ENCODE measurements at places on chromosomes 1 and 21. TPM values are rescaled to one million over a fixed set of nuclear protein-coding genes. Genes with fewer than 3 reads are reported as not detected.
A peak's percentile ranks its signal among the peaks of the same experiment; 100 is the strongest.

DNA sequence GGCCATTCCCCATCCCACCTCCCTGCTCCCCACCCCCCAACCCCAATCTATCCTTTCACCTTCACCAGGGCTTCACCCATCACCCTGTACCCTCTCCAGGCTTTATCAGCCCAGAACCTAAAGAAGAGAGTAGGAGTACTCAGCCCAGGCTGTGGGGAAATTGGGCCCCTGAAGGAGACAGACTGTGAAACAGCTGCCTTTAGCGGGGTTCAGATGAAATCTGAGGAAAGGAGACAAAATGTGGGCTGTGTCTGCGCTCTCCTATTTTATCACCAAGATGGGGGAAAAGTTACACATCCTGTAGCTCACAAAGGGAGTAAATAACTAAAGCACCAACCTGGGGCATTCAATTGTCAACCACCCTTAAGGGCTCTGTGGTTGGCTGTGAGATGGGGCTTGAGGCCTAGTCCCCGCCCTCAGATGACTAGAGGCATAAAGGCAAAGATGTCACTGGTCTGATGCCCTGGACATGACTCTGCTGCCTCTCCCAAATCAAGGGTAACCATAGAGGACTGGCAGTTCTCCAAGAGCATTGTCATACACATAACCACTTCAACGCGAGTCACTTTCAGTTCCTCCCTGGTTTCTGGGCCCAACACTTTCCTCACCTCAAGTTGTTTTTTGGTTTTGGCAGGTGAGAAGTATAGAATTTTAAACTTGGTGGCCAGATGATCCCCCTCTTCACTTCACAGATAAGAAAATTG lies 30.0 kb downstream of the SLC27A3 start:
- H3K36me3 ChIP-seq, result peaks cover 32% of the 10 kb centered on the region
- H3K27me3 ChIP-seq, result no peaks in the 10 kb centered on the region
- no peak overlapping the region for H3K4me3 ChIP-seq
- H3K27ac ChIP-seq, result peak overlapping the region; percentile 48
- DNase-seq, result no peak
- H3K4me1 ChIP-seq, result peaks cover 24% of the 10 kb centered on the region

USP24 gene
- 27.7 TPM for total RNA-seq

GRCh38 chr1:160978510-160978927 lies 23.9 kb upstream of the ITLN2 start:
- peaks cover 5% of the 10 kb centered on the region for H3K4me1 ChIP-seq
- no peak overlapping the region for H3K4me3 ChIP-seq
- H3K27me3 ChIP-seq, result peaks cover 30% of the 10 kb centered on the region
- no peak for DNase-seq

- no peak for DNase-seq
- H3K27ac ChIP-seq, result no peak overlapping the region
- no peak overlapping the region for H3K4me3 ChIP-seq
- H3K36me3 ChIP-seq, result no peaks in the 10 kb centered on the region
- H3K4me1 ChIP-seq, result no peaks in the 10 kb centered on the region
These were observed 319.2 kb upstream of the SPAG17 start for GRCh38 chr1:118504221-118504644.

SLAMF6 gene
- 1.0 TPM for total RNA-seq

- peaks cover 93% of the 10 kb centered on the region for H3K36me3 ChIP-seq
- H3K27me3 ChIP-seq, result no peaks in the 10 kb centered on the region
- H3K4me1 ChIP-seq, result no peaks in the 10 kb centered on the region
- no peak for DNase-seq
- H3K4me3 ChIP-seq, result no peak overlapping the region
These were observed 47.0 kb upstream of the RAP1GAP start for GRCh38 chr1:21716169-21716568.

FAM78B gene
- 0.72 TPM for total RNA-seq

RGS16 gene
- 3.6 TPM for total RNA-seq

ETV3L gene
- not detected for total RNA-seq

DNA sequence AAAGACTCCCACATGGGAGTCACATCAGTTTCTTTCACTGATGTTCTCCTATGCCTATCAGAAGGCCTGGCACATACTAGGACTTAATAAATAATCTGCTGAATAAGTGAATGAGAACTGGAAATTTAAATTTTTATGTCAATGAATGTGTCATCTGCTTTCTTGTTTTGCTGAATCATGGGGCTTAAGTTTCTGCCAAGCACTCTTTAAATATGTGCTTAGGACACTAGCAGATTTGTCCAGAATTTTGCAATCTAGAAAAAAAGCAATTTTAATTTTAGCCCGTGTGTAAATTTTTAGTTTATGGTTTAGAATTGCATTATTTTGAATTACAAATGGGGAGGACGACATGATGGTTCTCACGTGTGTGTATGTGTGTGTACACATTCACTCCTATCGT lies 803.1 kb downstream of the USP25 start:
- H3K27me3 ChIP-seq, result no peaks in the 10 kb centered on the region
- no peak overlapping the region for H3K4me3 ChIP-seq
- no peaks in the 10 kb centered on the region for H3K36me3 ChIP-seq
- peaks cover 33% of the 10 kb centered on the region for H3K4me1 ChIP-seq
- DNase-seq, result no peak

- H3K27me3 ChIP-seq, result no peaks in the 10 kb centered on the region
- no peak overlapping the region for H3K4me3 ChIP-seq
- DNase-seq, result no peak
- no peaks in the 10 kb centered on the region for H3K4me1 ChIP-seq
- no peaks in the 10 kb centered on the region for H3K36me3 ChIP-seq
These were observed 599.7 kb downstream of the KIF26B start for GRCh38 chr1:245754463-245754961.

- no peak overlapping the region for H3K4me3 ChIP-seq
- no peak for DNase-seq
- peaks cover 88% of the 10 kb centered on the region for H3K36me3 ChIP-seq
- no peak overlapping the region for H3K27ac ChIP-seq
These were observed 24.3 kb downstream of the PER3 start for GRCh38 chr1:7808253-7808844.

DNA sequence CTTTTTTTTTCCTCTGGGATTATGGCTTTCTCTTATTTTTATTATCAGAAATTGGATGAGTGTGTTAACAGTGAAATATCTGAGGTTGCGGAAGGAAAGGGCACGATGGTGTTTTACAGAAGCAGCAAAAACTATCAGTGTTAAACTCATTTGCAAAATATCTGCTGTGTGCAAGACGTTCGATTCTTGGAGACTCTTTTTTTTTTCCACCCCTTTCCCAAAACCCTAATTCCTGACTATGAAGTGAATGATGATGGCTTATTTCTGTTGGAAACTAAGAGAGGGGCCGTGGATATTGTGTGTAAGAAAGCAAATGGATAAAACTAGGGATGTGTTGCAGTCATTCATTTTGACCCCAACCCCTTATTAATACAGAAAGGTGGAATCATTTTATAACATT lies 677 bp downstream of the NCAM2 start:
- peaks cover 19% of the 10 kb centered on the region for H3K4me1 ChIP-seq
- no peak for DNase-seq
- H3K27me3 ChIP-seq, result peaks cover 8% of the 10 kb centered on the region
- H3K4me3 ChIP-seq, result peak overlapping the region; percentile 61
- H3K27ac ChIP-seq, result no peak overlapping the region

DNA sequence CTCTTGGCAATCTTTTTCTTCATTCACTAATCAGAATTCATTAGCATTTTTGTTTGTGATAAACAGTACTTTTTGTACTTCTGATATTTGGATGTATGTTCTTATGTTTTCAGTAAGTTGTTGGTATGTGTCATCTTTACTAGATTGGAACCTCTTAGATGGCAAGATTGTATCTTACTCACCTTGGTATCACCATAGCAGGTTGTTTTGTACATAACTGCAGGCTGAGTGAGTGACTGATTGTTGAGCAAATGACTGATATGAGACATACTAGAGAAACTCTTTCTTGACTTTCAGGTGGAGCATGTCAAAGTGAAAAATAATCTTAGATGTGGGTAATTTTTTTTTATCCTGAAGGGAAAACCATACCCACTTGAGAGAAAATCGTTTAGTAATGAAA lies 173.7 kb downstream of the CLEC20A start:
- H3K27me3 ChIP-seq, result no peaks in the 10 kb centered on the region
- H3K27ac ChIP-seq, result peak overlapping the region; percentile 2
- H3K4me3 ChIP-seq, result no peak overlapping the region
- no peak for DNase-seq
- H3K4me1 ChIP-seq, result peaks cover 12% of the 10 kb centered on the region

FMOD gene
- 19.1 TPM for total RNA-seq

GRCh38 chr21:34360488-34361241 lies 3.1 kb upstream of the KCNE2 start:
- peaks cover 12% of the 10 kb centered on the region for H3K27me3 ChIP-seq
- H3K4me1 ChIP-seq, result peaks cover 5% of the 10 kb centered on the region
- no peak overlapping the region for H3K4me3 ChIP-seq
- no peak for DNase-seq
- no peak overlapping the region for H3K27ac ChIP-seq

CACNA1S gene
- not detected for total RNA-seq

CLCA4 gene
- total RNA-seq, result 1.9 TPM

BLZF1 gene
- 26.5 TPM for total RNA-seq

LENEP gene
- total RNA-seq, result not detected
